ENCODE measurements at places on chromosomes 11 and 22.

- DNase-seq: no peak
These were observed 2.2 kb upstream of the MOV10L1 start for GRCh38 chr22:50087646-50088045.

- DNase-seq: no peak
These were observed 52.6 kb downstream of the SWAP70 start for GRCh38 chr11:9716275-9717039.

- DNase-seq: no peak
These were observed 33.0 kb downstream of the DKK3 start for GRCh38 chr11:11975201-11976092.

- DNase-seq: peak; percentile 15
These were observed 7.1 kb upstream of the PDGFB start for GRCh38 chr22:39251762-39252460.

DNA sequence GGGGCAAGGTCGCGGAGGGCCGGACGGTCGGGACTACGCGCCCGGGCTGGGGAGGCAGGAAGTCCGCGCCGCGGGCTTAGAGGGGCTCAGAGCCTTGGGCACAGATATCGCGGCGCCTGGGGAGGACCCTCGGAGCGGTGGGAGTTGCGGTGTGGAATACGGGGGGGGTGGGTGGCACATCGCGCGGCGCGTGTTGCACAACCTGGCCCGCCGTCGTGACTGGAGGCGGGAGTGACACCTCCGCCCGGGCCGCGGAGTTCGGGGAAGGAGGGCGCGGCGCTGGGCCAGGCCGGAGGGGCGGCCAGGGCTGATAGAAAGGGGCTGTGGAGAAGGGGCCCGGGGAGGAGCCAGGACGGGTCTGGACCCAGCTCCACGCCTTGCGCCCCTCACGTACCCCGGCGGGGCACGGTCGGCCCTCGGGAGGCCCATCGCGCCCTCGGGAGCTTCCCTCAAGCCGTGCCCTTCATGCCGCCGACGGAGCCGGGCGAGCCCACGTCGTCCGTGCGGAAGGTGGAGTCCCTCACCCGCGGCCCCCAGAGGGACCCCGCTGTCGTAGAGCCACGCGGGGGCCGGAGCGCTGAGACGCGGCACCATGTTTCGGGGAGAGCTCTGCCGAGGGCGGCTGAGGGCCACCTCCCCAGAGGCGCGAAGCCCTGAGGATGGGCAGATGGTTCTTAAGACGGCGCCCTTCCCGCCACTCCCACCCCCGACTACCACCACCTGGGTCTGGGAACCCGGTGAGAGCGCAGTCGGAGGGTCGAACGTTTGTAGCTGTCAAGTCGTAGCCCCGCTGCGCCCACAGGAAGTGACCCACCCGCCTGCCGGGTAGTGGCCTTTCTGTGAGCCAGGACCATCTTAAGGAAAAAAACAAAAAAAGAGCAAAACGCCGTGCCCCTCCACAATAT, 729 bp downstream of the IL17RA start:
- no peak for DNase-seq

DNA sequence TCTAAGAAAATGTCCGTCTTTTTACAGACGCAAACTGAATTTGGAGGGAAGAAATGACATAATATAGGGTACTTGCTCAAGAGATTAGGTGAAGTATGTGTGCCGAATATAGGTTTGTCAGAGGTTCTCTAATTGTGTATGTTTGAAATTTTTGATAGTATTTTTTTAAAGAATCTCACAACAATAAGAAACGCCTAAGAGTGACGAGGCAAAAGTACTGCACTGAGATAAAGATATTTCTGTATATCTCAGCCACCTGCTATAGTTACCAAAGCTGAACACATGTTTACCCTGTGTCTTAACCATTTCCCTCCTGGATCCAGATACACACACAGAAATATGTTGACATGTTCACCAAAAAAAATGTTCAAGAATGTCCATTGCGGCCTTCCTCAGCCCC, 92.0 kb downstream of the PRMT3 start:
- no peak for DNase-seq

DNA sequence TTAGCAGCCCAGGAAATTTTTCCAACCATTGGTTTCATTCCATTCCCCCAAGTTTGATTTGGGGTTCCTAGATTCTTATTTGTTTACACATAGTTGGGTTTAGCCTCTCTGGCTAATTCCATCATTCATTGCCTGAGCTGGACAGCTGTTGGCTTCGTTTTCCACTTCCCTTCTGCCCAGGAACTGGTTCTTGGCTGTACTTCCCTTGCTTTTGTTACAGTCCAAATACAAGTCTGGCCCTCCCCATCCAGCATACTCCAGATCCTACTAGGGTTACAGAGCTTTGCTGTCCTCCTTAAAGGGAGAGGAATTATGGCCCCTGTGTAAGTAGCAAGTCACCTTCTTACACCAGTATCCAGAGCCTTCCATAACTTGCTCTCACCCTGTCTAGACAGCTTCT, 356.3 kb downstream of the FAT3 start:
- no peak for DNase-seq

GRCh38 chr22:41620589-41621098, at the start of gene DESI1:
TSS of gene DESI1 (minus strand) at chr22:41621043. CDS start at chr22:41620839, 204 bp downstream.
- no peak for DNase-seq

- DNase-seq: no peak
These were observed 56.7 kb downstream of the CTSC start for GRCh38 chr11:88280673-88281316.

DNA sequence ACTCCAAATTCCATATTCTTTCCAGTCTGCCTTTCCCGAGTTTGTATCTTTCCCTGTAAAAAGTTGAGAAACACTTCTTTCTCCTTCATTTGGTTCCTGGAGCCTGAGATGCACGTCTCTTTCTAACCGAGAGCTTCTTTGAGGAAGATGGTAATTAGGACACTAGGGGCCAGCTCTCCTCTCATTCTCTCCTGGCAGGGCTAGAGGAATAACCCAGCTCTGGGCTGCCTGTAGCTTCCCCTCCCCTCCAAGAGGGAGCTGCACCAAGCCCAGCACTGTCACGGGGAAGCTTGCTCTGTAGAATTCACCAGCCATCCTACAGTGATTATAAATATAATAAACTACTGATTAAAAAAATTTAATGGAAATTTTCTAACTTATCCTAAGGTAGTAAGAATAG, 26.9 kb downstream of the UBASH3B start:
- DNase-seq: no peak

- no peak for DNase-seq
These were observed 17.4 kb upstream of the ACR start for GRCh38 chr22:50720301-50721256.

- DNase-seq: no peak
These were observed 329.5 kb upstream of the KIRREL3 start for GRCh38 chr11:127330044-127330443.

DNA sequence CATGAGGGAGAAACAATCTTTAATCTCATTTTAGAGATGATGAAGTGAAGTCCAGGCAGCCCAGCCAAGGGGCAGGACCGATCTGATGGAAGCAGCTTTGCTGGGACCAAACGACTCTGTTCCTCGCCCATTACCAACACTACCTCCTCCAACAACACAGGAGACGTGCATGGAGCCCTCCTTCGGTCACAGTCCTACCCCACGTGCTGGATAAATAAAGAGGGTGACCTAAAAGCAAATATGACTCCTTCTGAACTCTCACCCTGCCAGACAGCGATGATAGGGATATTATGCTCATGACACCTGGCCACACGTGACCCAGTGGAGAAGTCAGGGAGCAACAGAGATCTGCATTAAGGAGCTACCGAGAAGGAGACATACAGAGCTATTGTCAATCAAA, 26.0 kb downstream of the SCGB1A1 start:
- DNase-seq: no peak

GRCh38 chr11:113457784-113458183, 17.4 kb downstream of the DRD2 start:
- DNase-seq: no peak

- no peak for DNase-seq
These were observed 16.0 kb upstream of the CYB5R3 start for GRCh38 chr22:42664976-42665831.

DNA sequence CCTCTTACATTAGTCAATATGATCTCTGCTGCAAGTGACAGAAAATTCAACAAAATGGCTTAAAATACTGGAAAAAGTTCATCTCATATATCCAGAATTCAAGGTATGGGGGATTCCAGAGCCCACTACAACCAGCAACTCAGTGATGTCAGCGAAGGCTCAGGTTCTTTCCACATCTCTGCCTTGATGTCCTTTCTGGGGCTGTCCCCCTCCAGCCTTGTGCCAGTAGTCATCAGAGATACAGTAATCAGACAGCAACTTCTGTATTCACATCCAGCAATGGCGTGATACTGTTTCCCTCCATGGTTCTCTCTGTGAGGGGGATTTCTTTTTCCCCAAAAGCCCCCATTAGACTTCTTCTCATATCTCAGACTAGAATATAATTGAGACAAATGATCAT, 103.4 kb upstream of the USP47 start:
- DNase-seq: no peak

DNA sequence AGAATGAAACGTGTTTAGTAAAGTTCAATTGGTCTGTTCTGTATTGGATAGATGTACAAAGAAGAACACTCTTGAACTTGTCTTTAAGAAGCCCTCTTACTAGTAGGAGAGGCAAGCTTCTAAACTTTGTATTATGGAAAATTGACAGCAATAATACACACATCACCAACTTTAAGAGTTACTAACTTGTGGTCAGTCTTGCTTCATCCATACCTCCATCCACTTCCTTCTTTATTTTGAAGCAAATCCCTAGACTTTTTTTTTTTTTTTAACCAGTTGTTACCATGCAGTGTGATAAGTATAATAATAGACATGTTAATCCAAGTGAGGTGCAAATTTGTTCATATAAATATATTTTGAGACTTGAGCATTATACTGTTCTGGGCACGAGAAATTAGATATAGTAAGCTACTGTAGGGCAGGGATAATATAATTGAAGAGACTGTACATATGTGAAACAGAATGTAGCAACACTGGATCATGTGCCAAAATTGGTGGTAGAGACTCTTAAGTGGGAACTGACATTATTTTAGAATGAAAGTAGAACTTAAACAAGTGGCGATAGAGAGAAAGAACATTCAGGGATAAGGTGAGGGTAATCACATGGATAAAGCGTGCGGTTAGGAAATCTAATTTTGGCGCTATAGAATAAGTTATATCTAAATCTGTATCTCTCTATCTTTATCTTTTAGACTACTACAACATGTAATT, 6.5 kb downstream of the FAR1 start:
- DNase-seq: no peak

DNA sequence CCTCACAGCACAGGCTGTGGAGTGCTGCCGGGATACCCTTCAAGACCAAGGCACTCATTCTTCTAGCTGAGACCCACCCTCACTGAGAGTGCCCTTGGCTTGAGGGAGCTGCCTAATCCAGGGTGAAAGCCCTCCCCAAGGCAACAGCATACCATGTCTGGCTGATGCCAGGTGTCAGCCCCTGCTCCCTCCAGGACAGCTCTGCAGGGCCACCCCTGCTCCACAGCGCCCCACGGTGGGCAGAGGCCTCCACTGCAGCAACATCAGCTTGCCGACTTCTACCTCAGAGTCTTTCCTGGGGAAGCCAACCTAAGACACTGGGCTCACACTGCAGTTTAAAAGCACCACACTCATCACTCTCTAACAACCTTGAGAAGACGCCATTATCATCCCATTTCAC, 29.0 kb downstream of the TTLL1 start:
- peak; percentile 13 for DNase-seq

DNA sequence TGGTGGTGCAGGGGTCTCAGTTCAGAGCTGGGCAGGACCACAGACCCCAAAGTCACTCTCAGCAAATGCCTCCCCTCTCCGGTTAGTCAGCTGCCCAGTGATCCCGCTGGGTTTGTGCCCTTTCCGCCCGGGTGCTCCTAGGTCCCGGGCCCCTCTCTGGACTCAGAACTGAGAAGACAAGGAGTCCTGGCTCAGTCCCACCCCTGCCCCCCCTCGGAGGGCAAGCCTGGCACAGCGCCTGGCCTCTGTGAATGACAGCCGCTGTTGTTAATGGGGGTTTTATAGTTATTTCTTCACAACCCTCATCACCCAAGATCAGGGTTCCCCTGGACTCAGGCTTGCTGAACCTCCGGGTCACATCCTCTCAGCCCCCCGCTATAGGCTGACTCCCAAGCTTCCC, 47.6 kb downstream of the ELFN2 start:
- DNase-seq: no peak

GRCh38 chr11:128942272-128942612, 429 bp downstream of the TP53AIP1 start:
- DNase-seq: no peak

GRCh38 chr11:114058871-114059277, 637 bp upstream of the ZBTB16 start:
- DNase-seq: no peak

- no peak for DNase-seq
These were observed 11.0 kb downstream of the TEAD1 start for GRCh38 chr11:12685229-12685628.

- DNase-seq: no peak
These were observed 50.8 kb upstream of the PHOX2A start for GRCh38 chr11:72294616-72295395.
